SW 1271 (cell line): ENCODE measurements at places on chromosomes 5 and 9.

- DNase-seq = peak; percentile 87
Measured at GRCh38 chr5:34687269-34688011, 31.3 kb downstream of the RAI14 start.

GRCh38 chr5:103464835-103465484 lies 97.6 kb downstream of the NUDT12 start:
- no peak for DNase-seq

- no peak for DNase-seq
Measured at GRCh38 chr5:16455668-16456067, 9.9 kb downstream of the ZNF622 start.

GRCh38 chr5:56964173-56964572 lies 12.2 kb upstream of the MIER3 start:
- DNase-seq = no peak

- no peak for DNase-seq
Measured at GRCh38 chr9:127336086-127336485, 60.9 kb upstream of the SLC2A8 start.

DNA sequence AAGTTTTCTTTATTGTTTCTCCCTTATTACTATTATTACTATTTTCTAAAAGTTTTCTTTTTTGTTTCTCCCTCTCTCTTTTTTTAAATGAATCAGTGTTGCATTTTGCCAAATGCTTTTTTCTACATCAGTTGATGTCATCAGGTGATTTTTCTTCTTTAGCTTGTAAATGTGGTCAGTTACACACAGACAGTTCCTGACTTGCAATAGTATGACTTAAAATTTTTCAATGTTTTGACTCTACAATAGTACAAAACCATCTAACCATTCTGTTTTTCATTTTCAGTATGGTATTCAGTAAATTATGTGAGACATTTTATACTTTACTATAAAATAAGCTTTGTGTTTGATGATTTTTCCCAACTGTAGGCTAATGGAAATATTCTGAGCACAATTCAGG lies 443.0 kb downstream of the GADD45G start:
- DNase-seq = no peak

DNA sequence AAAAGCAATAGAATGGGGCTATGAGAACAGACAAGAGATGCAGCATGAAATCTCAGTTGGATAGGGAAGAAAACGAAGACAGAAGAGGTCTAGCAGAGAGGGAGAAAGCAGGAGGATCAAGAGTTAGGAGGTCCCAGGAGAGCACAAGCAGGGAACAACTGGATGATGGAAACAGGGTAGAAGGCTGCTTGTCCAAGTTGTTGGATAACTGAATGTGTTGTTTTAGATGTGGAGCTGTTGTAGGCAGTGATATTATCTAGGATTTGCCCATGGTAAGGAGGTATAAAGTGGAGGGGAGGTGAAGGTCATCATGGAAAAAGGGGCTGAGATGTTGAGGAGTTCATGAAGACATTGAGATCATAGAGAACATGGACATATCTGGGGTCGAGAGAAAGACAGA lies 12.4 kb upstream of the RHOBTB3 start:
- no peak for DNase-seq

DNA sequence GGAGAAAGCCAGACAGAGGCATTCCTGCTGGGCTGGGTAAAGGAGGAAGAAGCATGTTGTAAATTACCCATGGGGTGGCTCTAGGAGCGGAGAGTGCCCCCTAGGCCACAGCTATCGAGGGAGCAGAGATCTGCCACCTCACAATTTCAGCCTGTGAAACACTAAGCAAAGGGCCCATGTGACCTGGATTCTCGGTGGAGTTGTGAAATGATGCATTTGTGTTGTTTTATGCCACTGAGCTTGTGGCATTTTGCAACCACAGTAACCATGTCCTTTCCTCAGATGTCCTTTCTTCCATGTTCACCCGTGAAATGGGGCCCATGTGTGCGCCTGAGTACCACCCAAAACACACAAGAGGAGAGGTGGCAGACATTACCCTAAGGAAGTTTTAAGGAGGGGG lies 159.3 kb downstream of the SYK start:
- no peak for DNase-seq

GRCh38 chr9:34179213-34180136 lies 632 bp downstream of the UBAP1 start:
- DNase-seq = peak; percentile 32

DNA sequence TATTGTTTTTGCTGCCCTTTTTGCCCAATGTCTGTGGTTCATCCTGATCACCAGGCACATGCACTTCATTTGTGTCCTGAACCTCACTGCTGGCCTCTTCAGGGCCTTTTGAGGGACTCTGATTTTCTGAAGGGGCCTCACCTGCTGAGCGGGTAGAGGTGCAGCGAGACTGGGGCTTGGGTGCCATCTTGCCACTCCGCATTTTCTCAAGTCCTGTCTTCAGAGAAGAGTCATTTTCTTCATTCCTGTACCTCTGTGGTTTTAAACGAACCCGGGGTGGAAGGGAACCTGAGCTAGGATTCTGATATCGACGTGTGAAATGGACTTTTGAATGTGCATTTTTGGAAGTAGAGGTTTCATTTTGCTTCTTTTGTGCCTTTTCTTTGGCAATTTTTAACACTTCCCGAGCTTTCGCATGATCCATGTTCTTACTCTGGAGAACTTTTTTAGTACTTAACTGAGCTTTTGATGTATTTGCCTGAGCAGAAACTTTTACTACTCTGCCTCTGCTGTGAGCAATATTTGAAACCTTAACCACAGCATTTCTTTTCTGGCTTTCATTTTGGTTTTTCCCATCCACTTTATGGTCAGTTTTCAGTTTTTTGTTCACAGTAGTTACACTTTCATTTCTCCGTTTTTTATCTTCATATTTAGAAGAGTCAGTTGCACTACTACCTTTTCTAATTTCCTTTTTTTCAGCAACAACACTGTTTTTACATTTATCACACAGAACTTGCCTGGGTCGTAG lies 26.1 kb downstream of the PWWP2A start:
- DNase-seq = no peak

GRCh38 chr5:168766426-168766700 lies 187.2 kb upstream of the PANK3 start:
- DNase-seq = no peak

DNA sequence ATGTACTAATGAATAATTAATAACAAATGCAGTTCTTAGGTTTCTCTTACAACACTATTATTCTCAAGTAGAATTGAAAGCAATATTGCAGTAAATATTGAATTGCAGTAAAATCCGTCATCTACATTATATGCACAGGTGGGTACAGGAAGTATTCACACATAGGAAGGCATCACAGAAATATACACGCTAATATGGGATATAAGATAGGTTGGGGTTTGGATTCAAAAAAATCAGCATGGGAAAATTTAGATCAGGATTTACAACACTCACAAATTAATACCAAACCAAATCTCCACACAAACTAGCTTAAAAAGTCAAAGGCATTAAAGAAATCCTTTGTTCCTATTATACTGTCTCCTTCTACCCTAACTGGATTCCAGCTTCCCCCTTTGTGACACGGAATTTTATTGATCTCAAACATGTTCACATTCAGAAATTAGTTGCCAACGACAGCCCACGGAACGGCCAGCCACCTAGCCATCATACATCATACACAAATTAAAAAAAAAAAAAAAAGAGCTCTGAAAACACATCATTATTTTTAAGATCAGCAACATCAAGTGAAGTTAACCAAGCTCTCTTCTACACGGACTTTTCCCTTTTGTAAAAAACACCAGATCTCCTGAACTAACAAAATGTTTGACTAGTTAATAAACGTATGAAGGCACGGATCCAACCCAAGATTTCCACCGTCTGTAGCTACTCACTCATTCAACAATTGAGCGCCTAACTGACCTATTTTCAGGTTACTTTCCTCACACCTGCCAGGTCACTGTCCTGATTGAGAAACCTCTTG lies 2.2 kb downstream of the NR6A1 start:
- DNase-seq = no peak

- DNase-seq = no peak
Measured at GRCh38 chr5:89372176-89372575, 489.2 kb upstream of the MEF2C start.

- DNase-seq = peak; percentile 60
Measured at GRCh38 chr5:140239939-140240700, 62.8 kb downstream of the PFDN1 start.

- DNase-seq = no peak
Measured at GRCh38 chr5:96721351-96721977, 59.3 kb downstream of the CAST start.

DNA sequence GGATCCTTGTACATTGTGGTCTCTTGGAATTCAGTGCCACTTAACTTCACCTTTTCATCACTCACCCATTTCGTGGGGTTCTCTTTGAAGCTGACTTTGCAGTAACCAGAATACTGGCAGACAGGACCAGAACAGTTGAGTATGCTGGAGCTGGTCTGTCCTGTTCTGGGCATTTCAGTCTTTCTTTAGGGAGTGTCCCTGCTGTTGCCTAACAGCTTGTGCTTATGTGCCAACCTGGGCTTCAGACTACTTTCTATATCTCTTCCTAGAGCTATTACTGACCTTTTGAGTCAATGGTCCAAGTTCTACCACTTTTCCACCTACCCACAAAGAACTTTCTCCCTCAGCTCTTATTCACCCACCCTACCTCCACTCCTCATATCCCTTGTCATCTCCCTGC lies 10.0 kb upstream of the INSL6 start:
- DNase-seq = no peak

DNA sequence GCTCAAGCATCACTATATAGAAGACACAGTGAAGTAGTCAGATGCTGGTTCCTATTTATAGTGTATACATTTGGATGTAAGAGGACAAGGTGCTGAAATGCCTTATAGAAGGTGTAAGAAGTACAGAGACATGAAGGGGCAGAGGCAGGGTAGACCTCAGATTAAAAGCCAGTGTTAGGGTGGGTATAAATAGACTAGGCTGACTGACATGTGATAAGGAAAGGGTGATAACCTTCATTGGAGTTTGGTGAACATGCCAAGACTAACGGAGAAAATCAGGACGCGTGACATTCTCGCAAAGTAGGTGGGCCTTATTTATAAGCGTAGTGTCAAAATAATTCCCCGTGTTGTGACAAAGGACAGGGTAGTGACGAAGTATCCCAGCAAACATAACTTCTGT lies 59.1 kb upstream of the HRH2 start:
- DNase-seq = no peak

DNA sequence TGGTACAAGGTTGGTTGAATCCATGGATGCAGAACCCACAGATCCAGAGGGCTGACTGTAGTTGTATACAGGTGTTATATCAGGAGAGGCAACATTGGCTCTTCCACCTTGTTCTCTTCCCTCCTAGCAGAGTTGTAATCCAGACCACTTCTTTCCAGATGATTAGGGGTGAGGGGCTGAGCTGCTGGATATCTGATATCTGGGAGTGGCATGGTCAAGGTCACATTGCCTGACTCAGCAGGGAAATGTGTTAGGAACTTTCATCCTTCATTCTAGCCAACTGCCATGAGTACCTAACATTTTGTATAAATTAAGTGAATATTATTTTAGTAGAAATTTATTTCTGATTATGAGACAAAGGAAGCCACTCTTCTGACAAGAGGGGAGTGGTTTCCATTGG lies 7.3 kb downstream of the DAPK1 start:
- DNase-seq = no peak

DNA sequence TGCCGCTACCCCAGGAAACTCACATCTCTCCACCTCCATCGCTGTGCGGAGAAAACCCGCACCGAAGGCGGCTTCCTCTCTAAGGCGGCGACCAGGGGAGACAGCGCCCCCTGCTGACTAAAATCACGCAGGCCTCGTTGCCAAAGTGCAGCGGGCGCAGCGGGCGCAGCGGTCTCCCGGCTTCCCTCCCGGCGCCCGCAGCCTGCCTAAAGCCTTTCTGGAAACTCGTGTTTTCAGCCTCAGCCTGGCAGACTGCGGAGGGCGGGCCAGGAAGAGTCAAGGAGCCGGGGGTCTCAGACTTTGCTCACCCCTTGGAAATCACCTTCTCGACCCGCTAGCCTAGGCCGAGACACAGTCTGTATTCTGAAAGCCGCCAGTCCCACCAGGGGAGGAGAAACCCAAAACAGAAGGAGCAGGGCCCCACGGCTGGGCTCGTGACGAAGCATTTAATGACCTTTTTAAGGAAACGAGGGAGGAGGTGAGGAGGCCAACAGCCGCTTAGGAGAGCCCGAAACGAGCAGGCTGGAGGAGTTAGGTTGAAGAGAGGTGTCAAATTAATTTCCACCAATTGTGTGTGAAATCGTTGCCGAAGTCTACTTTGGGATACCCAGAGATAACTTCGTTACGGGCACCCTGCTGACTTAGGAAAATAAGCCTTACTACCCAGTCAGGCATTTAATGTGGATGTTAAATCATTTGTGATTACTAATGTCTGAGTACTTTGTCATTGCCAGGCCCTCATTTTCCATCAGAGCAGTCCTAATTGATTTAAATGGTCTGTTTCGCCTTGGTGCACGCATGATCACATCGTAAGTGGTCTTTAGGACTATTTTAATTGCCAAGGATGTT lies 7.3 kb upstream of the FOXB2 start:
- no peak for DNase-seq

DNA sequence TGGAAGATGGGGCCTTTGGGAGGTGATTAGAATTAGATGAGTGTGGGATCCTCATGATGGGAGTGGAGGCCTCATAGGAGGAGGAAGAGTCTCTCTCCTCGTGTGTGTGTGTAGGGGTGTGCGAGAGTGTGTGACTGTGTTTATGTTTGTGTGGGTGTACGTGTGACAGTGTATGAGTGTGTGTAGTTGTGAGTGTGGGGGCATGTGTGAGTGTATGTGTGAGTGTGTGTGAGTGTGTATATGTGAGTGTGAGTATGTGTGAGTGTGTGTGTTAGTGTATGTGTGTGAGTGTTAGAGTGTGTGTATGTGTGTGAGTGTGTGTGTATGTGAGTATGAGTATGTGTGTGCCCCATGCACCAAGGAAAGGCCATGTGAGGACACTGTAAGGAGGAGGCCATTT lies 68.2 kb upstream of the SMIM15 start:
- DNase-seq = no peak

- DNase-seq = no peak
Measured at GRCh38 chr9:138067613-138068367, 190.2 kb downstream of the CACNA1B start.

DNA sequence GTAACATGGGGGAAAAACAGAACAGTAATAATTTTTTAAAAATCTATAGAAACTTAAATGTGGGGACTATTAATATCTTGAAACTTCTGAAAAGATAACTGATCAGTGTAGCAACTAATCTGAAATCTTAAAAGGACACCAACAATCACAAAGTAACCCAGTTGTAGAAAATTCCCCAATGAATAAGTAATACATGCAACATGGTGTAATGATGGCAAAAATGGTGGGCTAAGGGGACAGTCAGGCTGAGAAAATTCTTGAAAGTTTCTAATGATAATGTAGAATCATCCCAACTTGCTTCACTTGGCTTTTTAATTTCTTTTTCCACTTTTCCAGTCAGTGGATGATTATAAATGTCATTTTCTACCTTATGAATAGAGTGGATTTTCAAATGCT lies 5.4 kb downstream of the NFIL3 start:
- DNase-seq = no peak
